Activated naive CD4-positive, alpha-beta T cell treated with anti-CD3 and anti-CD28 coated beads, Interleukin-2, amount 10 ng/mL, durations not matched to agents 5 hours and 36 hours (primary cell): ENCODE measurements at places on chromosomes 12 and 14. TPM values are rescaled to one million over a fixed set of nuclear protein-coding genes. Genes with fewer than 3 reads are reported as not detected.

The NGB gene
- not detected for total RNA-seq

The COCH gene
- total RNA-seq = 1.1 TPM

The SYNDIG1L gene
- not detected for total RNA-seq

The WNT1 gene
- 0.73 TPM for total RNA-seq
